Activated T-cell treated with anti-CD3 and anti-CD28 coated beads, Interleukin-2, amount 50 U/mL, for 72 hours (primary cell): ENCODE measurements at places on chromosomes 1 and 21. TPM values are rescaled to one million over a fixed set of nuclear protein-coding genes. Genes with fewer than 3 reads are reported as not detected.

DNA sequence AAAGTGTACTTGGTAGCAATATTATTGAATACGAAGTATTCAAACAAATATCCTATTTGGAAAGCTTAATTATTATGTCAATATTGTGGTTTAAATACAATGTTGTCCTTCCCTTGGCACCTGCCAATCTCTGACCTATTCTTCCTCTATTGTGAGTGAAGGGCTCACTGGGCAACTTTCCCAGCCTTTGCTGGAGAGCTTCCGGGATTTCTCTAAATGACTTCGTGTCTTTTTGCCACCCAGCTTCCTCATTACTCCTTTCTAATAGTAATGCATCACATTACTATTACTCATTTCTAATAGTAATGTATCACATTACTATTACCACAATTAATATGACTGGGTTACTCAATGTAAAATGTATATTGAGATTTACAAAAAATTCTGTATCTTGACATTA is 880.6 kb downstream of the BRINP3 start:
- no peak for DNase-seq
- H3K27me3 ChIP-seq: no peaks in the 10 kb centered on the region
- no peaks in the 10 kb centered on the region for H3K36me3 ChIP-seq
- no peak overlapping the region for H3K27ac ChIP-seq
- H3K4me3 ChIP-seq: no peak overlapping the region
- H3K4me1 ChIP-seq: no peaks in the 10 kb centered on the region

The ARPC5 gene
- total RNA-seq: 80.1 TPM

The SPRR1B gene
- total RNA-seq: not detected

The AHCTF1 gene
- total RNA-seq: 37.4 TPM

The OPRD1 gene
- not detected for total RNA-seq

The SPTA1 gene
- total RNA-seq: not detected
